Cortex of kidney (tissue), 1 donor: ENCODE measurements at places on chromosomes 2 and 18.

GRCh38 chr2:229141424-229142025 lies 129.6 kb downstream of the PID1 start:
- no peak for DNase-seq

DNA sequence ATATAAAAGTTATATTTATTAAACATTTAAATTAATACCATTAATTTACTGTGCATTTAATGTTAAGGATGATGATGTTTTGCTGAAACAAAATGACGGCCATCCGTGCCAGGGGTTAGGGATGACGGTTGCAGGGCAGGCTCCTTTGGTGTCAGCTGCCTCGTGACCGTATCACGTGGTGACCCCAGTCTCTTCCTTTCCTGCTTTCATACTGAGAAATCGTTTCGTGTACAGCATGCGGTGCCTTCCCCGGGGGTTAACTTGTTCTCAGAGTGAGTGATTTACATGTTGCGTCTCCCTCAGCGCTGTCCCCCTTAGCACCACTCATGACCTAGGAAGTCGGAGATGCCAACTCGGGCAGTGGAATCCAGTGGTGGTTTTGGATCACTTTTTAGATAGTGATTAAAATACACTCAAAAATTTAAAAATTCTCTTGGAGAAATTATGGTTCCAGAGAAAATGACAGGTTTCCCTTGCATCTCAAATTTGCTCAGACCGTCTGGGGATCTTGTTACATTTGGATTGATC lies 290.8 kb downstream of the GBX2 start:
- no peak for DNase-seq

GRCh38 chr2:9264301-9264700 lies 57.7 kb downstream of the ASAP2 start:
- DNase-seq = no peak

DNA sequence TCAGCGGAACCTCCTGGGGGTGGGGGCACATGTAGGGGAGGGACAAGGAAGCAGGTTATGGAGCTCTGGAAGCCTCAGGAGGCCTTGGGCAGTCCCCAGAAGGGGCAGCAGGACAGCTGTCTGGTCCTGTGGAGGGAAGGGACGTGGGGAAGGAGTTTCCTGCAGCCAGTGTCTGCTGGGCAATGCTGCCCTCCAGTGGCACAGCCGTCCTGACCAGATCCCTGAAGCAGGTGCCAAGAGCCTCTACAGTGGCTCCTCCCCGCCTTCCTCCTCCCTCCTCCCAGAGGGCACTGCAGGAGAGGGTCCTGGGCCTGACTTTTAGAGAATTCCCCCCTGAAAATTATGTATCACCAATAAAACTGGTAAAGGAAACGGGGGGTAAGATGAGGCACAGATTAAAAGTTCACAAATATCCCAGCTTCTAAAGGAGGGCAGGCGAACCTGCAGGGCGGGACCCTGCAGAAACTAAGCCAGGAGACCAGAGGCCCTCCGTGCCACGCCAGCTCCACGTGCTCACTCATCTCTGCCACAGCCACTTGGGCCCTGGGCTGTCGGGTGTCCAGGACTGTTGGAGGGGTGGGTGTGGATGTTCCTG lies 258.5 kb downstream of the TWIST2 start:
- no peak for DNase-seq

DNA sequence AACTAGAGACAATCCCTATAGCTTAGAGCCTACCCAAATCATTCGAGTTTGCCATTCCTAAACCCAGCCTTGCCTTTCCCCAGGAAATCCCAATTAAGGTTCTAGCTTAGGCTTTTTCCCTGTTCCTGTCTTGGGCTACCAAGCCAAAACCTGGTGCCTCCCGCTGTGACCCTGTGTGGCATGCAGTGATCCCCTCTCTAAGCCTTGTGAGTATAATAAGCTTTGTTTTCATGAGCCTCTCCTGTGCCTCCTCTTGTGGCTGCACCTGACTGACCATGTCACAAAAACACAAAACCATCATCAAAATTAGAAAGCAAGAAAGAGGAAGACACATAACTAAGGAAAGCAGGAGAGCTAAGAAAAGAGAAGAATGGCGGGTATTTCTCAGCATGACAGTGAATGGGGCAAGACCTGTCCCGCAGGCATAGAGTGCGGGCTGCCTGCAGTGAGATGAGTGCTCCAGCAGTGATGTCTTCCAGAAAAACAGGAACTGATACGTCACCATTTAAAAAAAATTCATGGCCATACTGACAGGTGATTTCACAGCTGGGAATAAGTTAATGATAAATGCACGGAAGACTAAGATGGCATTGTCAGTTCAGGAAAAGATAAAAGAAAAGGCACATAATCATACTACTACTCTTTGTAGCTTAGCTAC lies 9.2 kb upstream of the PAIP2B start:
- DNase-seq = no peak

DNA sequence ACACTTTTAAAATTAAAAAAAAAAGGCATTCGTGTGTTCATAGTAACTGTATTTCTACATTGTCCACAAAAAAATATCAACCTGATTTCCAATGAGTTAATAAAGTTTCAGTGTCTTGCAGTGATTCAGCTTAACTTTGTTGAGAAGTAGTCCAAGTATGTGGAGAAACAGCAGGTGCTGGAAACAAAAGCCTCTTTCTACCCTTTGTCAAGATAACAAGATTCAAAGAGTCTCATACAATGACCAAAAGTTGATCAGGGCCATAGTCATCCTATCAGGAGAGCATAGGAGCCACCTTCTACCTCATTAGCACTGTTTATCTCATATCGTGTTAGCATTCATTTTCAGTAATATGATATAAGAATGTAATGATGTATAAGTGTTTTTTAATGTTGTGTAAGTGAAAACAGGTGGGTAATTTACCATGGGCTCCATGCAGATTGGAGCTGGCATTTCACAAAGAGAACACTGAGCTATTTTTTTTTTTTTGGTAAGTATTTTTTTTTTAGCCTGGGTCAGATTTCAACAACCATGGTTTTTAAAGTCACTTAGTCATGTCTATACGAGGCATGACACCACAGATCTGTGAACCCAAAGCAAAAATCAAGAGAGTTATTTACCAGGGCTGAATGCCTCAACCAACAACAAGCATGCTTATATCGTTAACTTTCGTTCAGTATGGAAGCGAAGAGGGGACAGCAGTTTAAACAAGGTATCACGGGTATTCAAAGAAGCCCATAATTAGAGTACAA lies 165.0 kb upstream of the ZNF521 start:
- DNase-seq = no peak

GRCh38 chr2:210442878-210443277 lies 33.7 kb downstream of the LANCL1 start:
- DNase-seq = no peak

GRCh38 chr2:158718851-158719250 lies 76.3 kb upstream of the DAPL1 start:
- DNase-seq = no peak

DNA sequence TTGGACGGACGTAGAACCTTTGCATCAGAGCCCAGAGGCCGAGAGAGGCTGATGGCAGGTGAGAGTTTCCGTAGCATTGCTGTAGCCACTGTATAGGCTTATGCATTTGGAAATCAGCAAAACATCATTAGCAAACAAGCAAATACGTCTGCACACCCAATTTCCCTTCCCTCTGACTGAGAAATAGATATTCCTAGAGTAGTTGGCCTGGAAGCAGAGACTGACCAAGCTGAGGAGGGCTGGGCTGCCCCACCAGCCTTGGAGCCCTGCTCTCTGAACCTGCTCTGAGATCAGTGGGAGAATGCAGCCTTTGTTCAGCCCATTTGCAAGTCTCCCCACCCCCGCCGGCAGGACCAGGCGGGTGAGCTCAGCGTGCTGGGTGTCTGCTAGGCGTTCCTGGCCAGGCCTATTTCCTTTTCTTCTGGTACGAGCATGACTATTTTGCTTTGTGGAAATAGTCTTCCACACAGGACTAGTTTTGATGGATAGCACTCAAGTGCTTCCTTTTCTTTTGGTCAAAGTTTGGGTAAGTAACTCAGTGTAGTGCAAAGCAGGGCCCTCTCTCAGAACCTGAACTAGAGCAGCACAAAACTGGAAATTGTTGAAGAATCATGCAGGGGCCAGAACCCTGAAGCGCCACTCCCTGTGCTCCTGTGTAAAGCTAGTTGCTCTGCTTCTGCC lies 21.9 kb upstream of the RNF149 start:
- no peak for DNase-seq

GRCh38 chr18:48371854-48372602 lies 37.2 kb downstream of the ZBTB7C start:
- no peak for DNase-seq

- DNase-seq = no peak
Observed at GRCh38 chr2:131032393-131032836, 60.8 kb downstream of the FAM168B start.

DNA sequence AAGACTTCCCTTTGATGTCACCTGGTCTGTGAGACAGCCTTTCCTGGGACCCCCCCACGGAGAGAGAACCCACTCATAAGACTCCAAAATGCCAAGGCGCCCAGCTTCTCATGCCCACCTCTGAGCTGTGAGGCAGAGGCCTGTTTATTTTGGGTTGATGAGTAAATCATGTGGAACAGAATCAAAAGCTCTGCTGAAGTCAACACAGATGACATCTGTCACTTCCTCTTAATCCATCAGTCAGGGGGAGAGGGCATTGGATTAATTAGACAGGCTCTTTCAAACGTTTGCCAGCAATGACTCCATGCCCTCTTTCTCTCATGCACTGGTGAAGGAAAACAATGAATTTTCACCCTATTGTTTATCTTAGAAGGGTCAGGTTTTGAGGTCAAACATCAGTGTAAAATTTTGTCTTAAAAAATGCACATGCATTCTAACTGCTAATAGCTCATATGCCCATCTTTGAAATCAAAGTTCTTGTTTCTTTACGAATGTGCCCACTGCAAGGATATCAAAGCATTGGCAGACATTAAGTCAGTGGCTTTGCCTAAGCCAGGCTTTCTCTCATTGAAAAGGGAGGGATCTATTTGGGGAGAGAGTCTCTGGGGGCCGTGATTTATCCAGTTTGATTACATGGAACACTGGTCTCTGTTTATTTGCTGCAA lies 184.1 kb downstream of the ACKR3 start:
- no peak for DNase-seq

GRCh38 chr2:237466211-237466610 lies 20.8 kb upstream of the MLPH start:
- DNase-seq = no peak

DNA sequence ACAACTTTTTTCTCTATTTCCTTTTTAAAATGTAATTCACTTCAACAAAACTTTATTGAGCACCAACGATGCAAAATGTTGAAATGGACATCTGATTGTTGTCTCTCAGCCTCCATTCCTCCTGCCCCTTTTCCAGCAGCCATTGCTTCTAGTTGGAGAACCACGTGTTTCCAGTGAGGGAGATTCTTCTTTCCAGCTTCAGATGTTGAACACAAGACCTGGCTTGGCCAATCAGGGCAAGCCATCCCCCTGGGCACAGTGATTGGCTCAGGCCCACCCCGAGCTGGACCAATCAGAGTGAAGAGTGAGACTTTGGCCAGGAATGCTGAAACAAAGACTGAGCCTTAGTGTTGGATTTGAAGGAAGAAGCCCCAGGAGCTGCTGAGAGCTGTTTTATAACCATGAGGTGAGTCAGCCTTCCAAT lies 59.0 kb downstream of the E2F6 start:
- no peak for DNase-seq

GRCh38 chr18:62183578-62184195 lies 3.2 kb downstream of the PIGN start:
- DNase-seq = no peak

DNA sequence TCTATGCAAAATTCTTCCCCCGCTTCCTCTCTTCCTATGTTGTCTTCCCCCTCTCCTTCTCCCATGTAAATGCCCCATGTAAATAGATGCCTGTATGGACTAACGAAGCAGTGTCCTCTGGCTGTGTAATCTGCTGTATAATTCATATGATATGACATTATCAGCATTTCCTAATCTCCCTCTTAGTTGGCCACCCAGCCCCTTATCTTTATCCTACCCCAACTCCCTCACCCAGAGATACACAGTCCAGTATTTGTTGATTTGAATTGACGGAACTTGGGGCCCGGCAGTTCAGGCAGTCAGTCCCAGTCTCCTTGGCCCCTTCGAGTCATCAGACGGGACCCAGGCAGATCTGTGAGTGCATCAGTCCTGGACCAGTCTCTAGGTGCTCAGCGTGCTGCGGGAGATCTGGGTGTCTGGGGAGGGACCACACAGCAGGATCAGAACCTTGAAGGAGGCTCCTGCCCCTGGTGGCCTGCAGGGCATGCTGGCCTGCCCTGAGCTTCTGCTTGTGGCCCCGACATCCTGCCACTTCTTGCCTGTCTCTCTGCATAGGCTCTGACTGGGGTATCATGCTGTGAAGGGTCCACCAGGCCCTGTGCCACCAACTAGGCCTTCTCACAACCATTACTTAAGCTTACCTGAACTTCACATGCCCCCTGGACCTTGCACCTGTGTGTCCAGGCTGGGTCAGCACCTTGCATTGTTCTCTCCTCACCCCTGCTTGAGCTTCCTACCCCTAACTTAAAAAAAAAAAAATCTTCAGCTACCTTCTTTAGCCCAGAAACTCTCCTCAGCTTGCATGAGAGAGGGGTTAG lies 88.1 kb upstream of the ATL2 start:
- DNase-seq = no peak

- DNase-seq = no peak
Observed at GRCh38 chr2:12856934-12857601, 140.3 kb downstream of the TRIB2 start.

DNA sequence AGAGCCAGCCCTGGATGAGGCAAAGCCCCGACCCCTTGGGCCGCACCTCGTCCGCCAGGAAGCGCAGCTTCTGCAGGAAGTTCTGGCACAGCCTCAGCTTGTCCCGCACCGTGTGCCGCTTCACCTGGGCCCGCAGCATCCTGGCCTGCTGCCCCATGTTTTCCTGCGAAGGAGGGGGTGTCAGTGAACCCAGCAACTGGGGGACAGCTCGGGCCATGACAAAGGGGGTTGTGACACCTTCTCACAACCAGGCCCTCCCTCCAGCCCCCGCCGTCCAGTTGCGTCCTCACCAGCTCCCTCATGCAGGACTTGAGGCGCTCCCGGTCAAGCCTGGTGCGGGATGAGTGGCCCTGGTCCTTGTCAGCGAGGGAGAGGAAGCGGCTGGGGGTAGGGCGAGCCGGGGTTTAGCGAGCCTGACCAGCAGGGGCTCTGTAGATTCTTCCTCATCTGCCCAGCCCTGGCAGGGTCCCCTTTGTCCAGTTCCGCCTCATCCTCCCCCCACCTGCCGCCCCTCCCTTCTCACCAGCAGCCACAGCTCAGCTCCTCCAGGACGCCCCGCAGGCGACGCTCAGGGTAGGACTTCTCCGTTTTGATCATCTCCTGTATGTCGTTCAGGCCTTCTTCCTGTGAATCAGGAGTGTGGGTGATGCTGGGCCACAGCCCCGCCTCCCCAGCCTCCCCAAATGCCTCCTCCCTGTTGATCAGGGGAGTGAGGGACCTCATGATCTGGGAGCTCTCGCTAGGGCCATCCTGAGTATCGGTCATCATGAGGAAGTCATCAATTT lies 606 bp downstream of the OTOF start:
- no peak for DNase-seq

GRCh38 chr2:126822921-126823320 lies 75.8 kb upstream of the TEX51 start:
- DNase-seq = no peak
